Amniotic stem cell (primary cell): ENCODE measurements at places on chromosomes 1 and 21.

DNA sequence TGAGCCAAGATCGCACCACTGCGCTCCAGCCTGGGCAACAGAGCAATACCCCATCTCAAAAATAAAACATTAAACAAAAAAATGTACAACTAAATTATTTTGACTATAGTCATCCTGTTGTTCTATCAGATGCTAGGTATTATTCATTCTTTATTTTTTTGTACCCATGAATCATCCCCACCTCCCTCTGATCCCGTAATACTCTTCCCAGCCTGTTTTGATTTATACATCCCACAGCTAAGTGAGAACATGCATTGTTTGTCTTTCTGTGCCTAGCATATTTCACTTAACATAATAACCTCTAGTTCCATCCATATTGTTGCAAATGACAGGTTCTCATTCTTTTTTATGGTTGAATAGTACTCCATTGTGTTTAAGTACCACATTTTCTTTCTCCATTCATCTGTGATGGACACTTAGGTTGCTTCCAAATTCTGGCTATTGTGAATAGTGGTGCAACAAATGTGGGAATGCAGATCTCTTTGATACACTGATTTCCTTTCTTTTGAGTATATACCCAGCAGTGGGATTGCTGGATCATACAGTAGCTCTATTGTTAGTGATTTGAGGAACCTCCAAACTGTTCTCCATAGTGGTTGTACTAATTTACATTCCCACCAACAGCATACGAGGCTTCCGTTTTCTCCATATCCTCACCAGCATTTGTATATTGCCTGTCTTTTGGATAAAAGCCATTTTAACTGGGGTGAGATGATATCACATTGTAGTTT is 84.4 kb downstream of the MACF1 start:
- DNase-seq = no peak

- DNase-seq = no peak
These were observed 4.1 kb downstream of the RBP7 start for GRCh38 chr1:10001016-10001665.

DNA sequence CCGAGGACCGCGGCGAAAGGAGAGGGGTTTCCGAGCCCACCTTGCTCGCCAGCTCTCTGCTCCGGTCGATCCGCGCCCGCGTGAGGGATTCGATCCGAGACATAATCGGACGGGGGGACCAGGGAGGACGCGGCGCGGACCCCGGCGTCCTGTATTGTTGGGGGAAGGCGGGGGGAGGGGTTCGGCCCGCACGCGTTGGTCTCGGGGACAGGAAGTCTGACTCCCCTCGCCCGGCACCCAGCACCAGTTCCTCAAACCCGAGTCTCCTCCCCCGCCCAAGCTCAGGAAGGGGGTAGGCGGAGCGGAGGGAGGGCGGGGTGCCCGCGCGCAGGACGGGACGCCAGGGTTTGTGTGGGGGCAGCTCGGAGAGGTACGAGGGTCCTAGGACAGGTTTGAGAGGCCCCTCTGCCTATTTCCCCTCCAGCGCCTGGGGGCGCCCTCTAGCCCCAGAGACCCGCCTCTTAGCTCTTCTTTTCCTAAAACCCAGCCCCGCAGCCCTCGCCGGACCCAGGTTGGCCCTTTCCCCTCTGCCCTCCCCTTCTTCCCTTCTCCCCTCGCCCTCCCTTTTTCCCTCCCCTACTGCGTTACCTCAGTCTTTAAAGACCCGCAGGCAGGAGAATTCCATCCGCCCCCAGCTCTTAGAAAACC is at the start of gene ARHGEF2:
Gene ARHGEF2 (minus strand): TSS at position 223 of the 648 bp plus-strand sequence. CDS start 120 bp downstream, at position 103.
- DNase-seq = no peak

DNA sequence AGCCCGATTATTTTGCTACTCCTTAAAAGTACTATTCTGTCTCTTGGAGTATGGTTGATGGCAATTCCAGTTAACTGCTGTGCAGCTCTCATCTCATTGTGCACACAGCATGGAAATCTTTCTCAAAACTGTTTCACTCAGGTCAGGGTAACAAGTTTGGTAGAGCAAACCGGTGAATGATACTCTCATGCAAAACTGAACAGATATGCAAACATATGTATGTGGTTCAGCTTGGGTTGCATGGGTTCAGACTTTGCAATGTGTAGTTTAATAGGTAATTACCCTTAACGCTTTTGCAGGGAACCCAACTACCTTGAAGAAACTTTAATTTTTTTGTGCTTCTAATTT is 2.2 kb downstream of the GADD45A start:
- no peak for DNase-seq

GRCh38 chr1:219660666-219661463 is 48.0 kb upstream of the ZC3H11B start:
- peak; percentile 64 for DNase-seq

GRCh38 chr1:188715566-188715965 is 1762.1 kb downstream of the BRINP3 start:
- DNase-seq = no peak

GRCh38 chr1:185438936-185439335 is 121.9 kb upstream of the IVNS1ABP start:
- no peak for DNase-seq

- DNase-seq = no peak
These were observed 300.3 kb downstream of the DSCAM start for GRCh38 chr21:40546647-40547046.

GRCh38 chr1:156232201-156232894 is 9.6 kb upstream of the BGLAP start:
- no peak for DNase-seq

DNA sequence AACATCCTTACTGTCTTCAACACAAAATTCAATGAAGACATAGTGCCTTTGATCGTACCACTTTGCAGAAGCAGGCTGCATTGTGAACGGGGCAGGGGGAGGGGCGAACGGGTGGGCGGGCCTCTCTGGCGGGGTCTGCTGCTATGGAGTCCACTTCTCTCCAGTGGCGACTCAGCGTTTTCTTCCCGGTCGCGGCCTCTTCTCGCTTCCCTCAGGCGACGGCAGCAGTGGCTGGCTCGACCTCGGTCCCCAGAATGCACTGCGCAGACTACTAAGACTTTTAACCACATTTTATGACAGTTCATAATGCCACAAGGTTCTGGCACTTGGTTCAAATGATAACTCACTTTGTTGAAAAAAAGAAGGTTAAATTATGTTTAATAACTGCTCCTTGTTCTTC is 21.2 kb downstream of the GBP2 start:
- no peak for DNase-seq

GRCh38 chr1:119600561-119600960 is 47.5 kb downstream of the ZNF697 start:
- no peak for DNase-seq

- DNase-seq = no peak
These were observed 155.1 kb downstream of the IGSF21 start for GRCh38 chr1:18262726-18263125.

DNA sequence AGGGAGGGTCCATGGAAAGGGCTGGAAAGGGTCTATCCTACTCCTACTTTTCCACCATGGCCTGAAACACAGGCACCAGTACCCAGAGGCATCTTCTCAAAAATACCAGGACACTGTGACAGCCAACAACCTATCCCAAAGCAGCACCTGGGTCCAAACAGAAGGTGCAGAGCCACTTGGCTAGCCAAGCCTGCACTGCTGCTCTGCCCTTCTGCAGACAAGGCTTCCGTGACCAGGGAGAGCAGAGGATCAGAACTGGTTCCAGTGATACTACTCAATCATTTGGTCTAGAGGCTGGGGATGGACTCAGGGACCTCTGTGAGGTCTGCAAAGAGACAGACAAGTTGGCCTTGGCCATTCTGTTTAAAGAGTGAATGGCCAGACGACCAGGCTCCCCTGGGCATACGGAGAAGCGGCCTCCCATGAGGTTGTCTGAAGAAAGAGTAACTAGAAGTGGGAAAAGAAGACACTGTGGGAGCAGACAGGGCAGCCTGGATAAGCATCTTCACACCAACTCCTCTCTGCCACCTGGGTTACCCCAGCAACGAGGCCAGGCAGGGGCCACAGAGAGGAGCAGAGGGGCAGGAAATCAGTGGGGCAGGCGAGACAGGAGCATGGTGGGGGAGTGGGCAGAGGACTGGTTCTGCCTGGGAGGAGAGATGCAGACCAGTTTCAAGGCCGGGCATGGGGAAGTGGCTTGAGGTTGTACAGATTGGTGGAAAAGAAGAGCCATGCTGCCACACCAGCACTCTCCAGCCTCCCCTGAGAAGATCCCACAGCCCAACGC is 5.7 kb downstream of the KCNN3 start:
- DNase-seq = no peak

DNA sequence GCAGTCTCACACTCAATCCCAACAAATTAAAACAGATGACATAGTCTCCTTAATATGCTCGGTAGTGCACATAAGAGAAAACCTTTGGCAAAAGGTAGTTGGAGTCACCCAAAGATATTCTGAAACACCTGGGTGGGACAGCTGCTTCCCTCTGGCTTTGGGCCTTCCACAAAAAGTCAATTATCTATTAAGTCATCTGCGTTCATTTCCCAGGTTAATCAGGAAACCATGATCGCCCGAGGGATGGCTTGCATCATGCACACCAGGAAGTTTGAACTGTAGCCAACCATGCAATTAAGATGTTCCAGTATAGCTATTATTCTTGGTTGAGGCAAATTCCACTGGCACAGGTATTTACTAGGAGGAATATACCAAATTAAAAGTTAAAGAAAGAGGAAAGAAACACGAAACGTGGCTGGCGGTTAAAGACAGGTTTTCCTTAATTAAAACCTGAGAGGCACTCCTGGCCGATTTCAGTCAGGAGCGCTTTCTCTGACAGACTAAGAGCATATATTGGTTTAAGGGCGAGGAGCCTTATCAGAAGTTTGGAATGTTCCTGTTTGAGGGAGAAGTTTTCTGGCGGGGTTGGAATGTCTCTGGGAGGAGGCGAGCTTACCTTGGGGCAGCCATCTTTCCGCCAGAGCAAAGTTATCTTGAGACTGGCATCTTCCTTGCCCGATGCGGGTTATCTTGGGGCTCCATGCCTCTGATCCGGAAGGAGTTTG is 19.9 kb downstream of the CLDN17 start:
- no peak for DNase-seq

- no peak for DNase-seq
These were observed 73.4 kb downstream of the BACE2 start for GRCh38 chr21:41241341-41241740.

- DNase-seq = no peak
These were observed 501.6 kb downstream of the NPHP4 start for GRCh38 chr1:5490635-5491034.

DNA sequence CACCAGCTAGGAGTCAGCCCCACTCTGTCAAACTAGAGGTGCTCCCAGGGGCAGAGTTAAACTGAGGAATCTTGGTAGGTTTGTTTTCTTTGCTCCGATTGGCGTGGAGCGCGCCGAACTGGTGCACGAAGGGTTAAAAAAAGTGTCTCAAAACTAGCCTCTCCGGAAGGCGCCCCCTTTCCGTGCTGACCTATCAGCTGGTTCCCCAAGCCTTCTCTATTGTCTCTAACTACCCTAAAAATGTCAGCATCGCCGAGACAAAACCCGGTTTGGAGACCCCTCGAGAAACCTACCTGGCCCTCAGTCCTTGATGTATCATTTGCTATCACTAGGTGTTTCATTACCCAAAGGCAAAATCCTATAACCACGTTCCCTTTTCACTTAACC is 2.2 kb downstream of the TGFB2 start:
- no peak for DNase-seq

DNA sequence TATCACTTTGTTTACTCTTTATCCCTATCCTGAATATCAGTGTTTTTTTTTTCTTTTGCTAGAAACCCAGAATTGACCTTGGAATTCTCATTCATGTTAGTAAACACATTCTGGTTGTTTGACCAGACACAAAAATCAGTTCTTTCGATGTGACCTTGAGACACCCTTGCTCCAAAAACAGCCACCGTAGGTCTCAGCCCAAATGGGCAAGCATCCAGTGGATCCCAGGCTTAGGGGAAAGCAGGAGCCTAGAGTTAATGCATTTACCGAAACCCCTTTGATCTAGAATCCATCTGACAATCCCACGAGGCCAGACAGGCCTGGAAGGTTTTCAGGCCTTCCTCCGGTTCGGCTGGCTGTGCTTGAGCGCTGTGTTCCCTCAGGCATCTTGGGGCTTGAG is 47.6 kb downstream of the IRF2BP2 start:
- DNase-seq = no peak
